ENCODE measurements at places on chromosomes 4 and X. TPM values are rescaled to one million over a fixed set of nuclear protein-coding genes. Genes with fewer than 3 reads are reported as not detected.

DNA sequence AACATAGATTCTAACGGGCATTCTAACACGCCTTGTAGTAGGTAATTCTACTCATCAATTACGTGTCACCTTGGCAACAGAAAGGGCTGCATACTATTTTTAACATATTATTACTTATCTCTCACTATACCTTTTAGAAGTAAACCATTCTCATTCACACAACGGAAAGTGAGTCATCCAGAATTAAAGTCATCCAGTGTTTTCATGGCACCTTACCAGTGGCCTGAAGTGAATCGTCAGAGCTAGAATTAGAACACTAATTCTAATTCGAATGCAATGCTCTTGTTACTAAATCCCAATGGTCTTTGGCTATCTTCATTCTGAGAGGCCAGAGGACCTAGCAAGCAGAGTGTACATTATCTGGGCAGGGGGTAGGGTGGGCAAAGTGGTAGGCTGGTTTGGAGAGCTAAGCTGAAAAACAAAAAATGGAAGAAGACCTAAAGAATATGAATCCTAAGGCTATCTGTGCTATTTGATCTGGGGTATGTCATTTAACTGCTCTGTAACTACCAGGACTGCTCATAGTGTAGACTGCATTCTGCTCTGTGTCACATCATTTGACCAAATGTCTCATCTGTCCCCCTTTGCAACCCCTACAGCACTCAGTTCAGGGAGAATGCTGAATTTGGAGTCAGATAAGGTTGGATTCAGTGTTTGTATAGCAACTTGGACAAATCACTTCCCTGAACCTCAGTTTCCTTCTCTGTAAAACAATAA is 96.5 kb downstream of the HDAC8 start:
- H3K36me3 ChIP-seq: peaks cover 11% of the 10 kb centered on the region
- no peak overlapping the region for H3K27ac ChIP-seq
- DNase-seq: no peak
- H3K4me1 ChIP-seq: no peaks in the 10 kb centered on the region
- H3K4me3 ChIP-seq: no peak overlapping the region
- no peaks in the 10 kb centered on the region for H3K27me3 ChIP-seq

DNA sequence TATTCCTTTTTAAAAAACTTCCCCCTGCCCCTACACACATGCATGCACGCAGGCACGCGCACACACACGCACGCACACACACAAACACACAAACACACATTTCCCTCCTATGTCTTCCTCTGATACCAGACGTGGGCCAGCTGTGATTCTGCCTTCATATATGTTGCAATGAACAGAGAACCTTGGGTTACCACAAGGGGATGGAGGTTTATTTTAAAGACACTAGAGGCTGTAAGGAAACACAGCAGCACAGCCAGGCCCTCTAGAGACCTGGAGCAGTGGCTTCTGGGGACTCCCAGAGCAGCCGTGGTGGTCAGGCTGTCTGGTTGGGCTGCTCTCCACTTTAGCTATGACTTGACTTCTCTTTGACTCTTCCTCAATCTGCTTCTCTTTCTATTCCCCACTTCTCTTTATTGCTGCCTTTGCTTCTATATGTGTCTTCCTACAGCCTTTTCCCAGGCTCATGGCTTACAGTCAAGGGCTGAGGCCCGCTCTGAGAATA is 3.2 kb upstream of the TLR10 start:
- no peak for DNase-seq
- H3K27ac ChIP-seq: no peak overlapping the region
- no peak overlapping the region for H3K4me3 ChIP-seq
- no peaks in the 10 kb centered on the region for H3K27me3 ChIP-seq

- H3K36me3 ChIP-seq: no peaks in the 10 kb centered on the region
- H3K27me3 ChIP-seq: no peaks in the 10 kb centered on the region
- H3K27ac ChIP-seq: no peak overlapping the region
- DNase-seq: no peak
These were observed 358.3 kb upstream of the TECRL start for GRCh38 chr4:64767547-64767946.

DNA sequence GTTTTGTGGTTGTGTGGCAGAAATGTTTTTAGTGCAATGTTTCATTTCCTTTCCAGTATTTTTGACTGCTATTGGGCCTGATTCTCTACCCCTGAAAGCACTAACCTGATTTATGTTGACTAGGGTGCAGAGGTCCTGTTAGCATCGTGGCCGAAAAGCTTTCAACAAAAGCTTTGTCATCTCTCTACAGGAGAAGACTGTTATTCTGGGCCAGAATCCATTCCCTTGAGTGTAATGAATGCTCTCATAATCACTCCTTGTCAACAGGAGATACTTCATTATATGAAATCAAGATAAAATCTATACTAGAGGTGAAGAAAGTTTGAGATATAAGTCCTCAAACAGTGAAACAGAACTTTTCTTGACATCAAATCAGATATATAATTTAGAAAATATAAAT is 195.5 kb downstream of the ZNF330 start:
- no peak overlapping the region for H3K27ac ChIP-seq
- no peaks in the 10 kb centered on the region for H3K27me3 ChIP-seq
- H3K4me3 ChIP-seq: no peak overlapping the region
- no peaks in the 10 kb centered on the region for H3K4me1 ChIP-seq
- no peak for DNase-seq
- H3K36me3 ChIP-seq: no peaks in the 10 kb centered on the region

- H3K27me3 ChIP-seq: no peaks in the 10 kb centered on the region
- H3K27ac ChIP-seq: no peak overlapping the region
- H3K36me3 ChIP-seq: no peaks in the 10 kb centered on the region
These were observed 45.0 kb upstream of the SH3RF1 start for GRCh38 chr4:169315530-169316343.

- peaks cover 13% of the 10 kb centered on the region for H3K4me1 ChIP-seq
- H3K27me3 ChIP-seq: no peaks in the 10 kb centered on the region
- H3K4me3 ChIP-seq: peak within 1 kb of the TSS; percentile 70
- peak; percentile 41 for DNase-seq
- H3K27ac ChIP-seq: no peak within 1 kb of the TSS
- no peaks in the 10 kb centered on the region for H3K36me3 ChIP-seq
These were observed at the start of gene CTPS2 for GRCh38 chrX:16712548-16713155. TSS of gene CTPS2 (minus strand) at chrX:16712669. CDS start at chrX:16702902, 9,767 bp downstream.

- H3K27me3 ChIP-seq: peaks cover 7% of the 10 kb centered on the region
- H3K4me3 ChIP-seq: no peak overlapping the region
- H3K27ac ChIP-seq: no peak overlapping the region
- H3K36me3 ChIP-seq: no peaks in the 10 kb centered on the region
- no peaks in the 10 kb centered on the region for H3K4me1 ChIP-seq
These were observed 199.2 kb downstream of the SHROOM3 start for GRCh38 chr4:76634220-76634619.

DNA sequence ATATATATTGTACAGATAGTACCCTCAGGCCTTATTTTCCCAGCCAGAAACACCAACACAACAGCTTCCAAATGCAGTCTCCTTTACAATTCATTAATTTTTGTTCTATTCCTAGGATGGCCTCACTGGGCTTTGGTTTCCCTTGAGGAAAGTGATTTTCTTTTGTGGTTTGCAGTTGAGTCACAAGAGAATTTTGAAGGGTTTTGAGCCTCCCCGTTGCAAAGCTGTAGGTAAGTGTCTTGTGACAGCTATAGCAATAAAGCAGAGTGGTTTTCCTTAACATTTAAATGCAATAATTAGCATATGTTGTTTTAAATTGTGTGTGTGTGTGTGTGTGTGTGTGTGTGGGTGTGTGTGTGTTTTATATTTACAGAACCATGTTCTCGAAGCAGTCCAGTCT is 54.1 kb upstream of the WDR17 start:
- no peaks in the 10 kb centered on the region for H3K4me1 ChIP-seq
- no peak for DNase-seq
- no peaks in the 10 kb centered on the region for H3K27me3 ChIP-seq
- no peaks in the 10 kb centered on the region for H3K36me3 ChIP-seq
- no peak overlapping the region for H3K27ac ChIP-seq
- H3K4me3 ChIP-seq: no peak overlapping the region

DNA sequence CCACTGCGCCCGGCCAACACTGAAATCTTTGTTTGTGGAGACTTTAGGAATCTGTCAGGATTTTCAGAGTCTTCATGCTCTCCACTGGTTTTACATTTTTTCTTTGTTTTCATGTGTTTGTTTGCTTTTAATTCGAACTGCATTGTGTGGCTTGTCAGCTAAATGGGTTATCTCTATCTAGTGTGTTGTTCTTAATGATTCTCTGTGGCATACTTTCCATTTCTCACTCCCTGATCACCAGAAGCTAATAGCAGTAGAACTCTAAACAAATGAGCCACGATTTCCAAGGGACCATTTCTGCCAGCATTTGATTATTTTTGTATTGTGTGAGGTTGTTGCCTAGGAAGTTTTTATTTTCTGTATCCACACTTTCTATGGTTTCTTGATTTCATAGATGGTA is 352.4 kb downstream of the CAMK2D start:
- H3K4me3 ChIP-seq: no peak overlapping the region
- H3K4me1 ChIP-seq: no peaks in the 10 kb centered on the region
- no peaks in the 10 kb centered on the region for H3K36me3 ChIP-seq
- H3K27me3 ChIP-seq: no peaks in the 10 kb centered on the region
- no peak overlapping the region for H3K27ac ChIP-seq

GRCh38 chr4:40719008-40719623 is 30.6 kb upstream of the NSUN7 start:
- H3K27me3 ChIP-seq: no peaks in the 10 kb centered on the region
- no peak for DNase-seq
- H3K4me3 ChIP-seq: no peak overlapping the region
- H3K4me1 ChIP-seq: peaks cover 15% of the 10 kb centered on the region
- H3K36me3 ChIP-seq: no peaks in the 10 kb centered on the region
- no peak overlapping the region for H3K27ac ChIP-seq

- no peaks in the 10 kb centered on the region for H3K36me3 ChIP-seq
- no peaks in the 10 kb centered on the region for H3K4me1 ChIP-seq
- no peak for DNase-seq
- no peak overlapping the region for H3K4me3 ChIP-seq
These were observed 544.7 kb upstream of the NR3C2 start for GRCh38 chr4:148986951-148987350.

DNA sequence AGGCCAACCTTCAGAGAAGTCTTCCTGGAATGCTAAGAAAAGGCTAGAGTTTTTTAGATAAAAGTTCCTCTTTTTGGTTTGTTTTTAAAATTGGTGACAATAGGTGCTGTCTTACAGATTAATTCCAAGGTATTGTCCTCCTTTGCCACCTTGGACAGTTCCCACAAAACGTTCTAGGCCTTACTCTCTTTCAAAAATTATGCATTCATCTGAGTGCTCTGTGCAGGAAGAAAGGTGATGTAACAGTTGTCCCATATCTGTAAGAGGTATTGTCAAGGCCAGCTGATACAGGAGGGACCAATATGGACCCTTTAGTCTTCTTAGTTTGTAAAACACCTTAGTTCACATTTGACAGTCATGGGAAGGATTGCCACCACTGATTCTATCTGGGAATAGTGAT is 15.9 kb upstream of the CXCL5 start:
- no peaks in the 10 kb centered on the region for H3K27me3 ChIP-seq
- no peak for DNase-seq
- H3K4me3 ChIP-seq: no peak overlapping the region
- no peaks in the 10 kb centered on the region for H3K36me3 ChIP-seq

DNA sequence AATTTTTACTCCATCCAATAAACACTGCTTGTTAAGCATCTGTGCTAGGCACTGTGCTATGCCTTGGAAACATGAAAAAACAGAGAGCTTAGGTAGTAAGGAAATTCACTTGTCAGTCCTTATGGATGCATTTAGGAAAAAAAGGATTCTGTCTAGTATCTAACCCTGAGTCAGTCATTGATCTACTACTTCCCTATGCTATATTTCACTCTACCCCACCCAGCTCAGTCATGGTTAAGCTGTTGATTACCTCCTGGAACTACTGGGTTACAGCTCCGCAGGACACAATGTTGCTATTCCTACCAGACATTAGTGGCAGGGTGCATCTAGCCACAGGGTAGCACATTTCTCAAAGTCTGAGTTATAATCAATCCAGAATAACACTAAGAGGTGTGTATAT is 2.9 kb upstream of the USP53 start:
- H3K27me3 ChIP-seq: no peaks in the 10 kb centered on the region
- no peak for DNase-seq
- no peak overlapping the region for H3K27ac ChIP-seq

DNA sequence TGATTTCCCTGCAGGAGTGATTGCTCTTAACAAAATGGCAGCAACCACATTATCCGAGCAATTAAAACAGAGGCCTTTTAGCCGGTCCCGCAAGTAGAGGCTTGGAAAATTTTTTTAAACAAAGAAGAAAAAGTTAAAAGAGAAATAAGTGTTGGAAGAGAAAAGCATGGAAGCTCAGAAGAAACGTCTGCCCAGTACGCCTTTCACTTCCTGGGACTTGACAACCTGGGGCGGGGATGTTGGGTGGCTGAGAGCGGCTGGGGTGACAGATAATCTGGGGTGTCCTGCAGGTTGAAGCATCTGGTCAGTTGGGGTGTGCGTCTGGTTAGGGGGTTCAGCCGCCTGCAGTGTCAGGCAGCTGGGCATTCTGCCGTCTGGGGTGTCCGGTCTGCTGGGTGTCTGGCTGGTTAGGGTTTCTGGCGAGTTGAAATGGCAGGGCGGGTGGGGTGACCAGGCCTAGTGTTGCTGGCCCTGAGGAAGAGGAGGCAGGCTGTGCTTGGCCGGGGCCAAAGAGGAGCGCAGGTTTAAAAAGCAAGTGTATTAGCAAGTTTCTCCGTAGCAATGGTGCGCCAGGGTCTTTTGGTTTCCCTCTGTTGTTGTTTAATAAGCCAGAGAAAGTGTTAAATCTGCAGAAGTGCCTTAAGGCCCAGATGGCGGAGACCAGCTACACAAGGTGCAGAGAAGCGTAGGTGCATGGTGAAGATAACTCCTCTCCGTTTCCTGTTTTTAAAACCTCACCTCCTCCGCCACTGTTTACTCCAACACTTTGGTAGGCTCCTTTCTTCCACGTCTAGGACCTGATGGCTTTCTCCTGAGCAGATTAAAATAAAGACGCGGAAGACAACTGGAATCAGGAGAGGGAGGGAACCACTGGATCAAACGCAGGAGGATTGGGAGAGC is 5.6 kb downstream of the HAND2 start:
- H3K36me3 ChIP-seq: no peaks in the 10 kb centered on the region
- no peak overlapping the region for H3K27ac ChIP-seq
- peaks cover 94% of the 10 kb centered on the region for H3K27me3 ChIP-seq
- H3K4me1 ChIP-seq: peaks cover 41% of the 10 kb centered on the region
- no peak for DNase-seq

GRCh38 chrX:66731398-66731797 is 92.5 kb upstream of the EDA2R start:
- no peak for DNase-seq
- no peaks in the 10 kb centered on the region for H3K4me1 ChIP-seq
- H3K27ac ChIP-seq: no peak overlapping the region
- no peaks in the 10 kb centered on the region for H3K36me3 ChIP-seq
- no peaks in the 10 kb centered on the region for H3K27me3 ChIP-seq
- no peak overlapping the region for H3K4me3 ChIP-seq

GRCh38 chr4:189765301-189765700 is 175.4 kb upstream of the FRG1 start:
- H3K27me3 ChIP-seq: no peaks in the 10 kb centered on the region
- no peaks in the 10 kb centered on the region for H3K36me3 ChIP-seq
- no peak overlapping the region for H3K27ac ChIP-seq
- no peak overlapping the region for H3K4me3 ChIP-seq
- no peak for DNase-seq

- H3K4me1 ChIP-seq: peaks cover 84% of the 10 kb centered on the region
- peak overlapping the region; percentile 45 for H3K4me3 ChIP-seq
- DNase-seq: no peak
These were observed 27.2 kb downstream of the ELF4 start for GRCh38 chrX:130083107-130083490.

TLR1 gene
- total RNA-seq: 16.3 TPM

SPP1 gene
- not detected for total RNA-seq

DSPP gene
- total RNA-seq: not detected

HTN1 gene
- total RNA-seq: not detected

SLC25A14 gene
- total RNA-seq: 12.2 TPM

MUC7 gene
- not detected for total RNA-seq

MSN gene
- 273 TPM for total RNA-seq

Data from CD4-positive, alpha-beta T cell (primary cell).